COLO829 (cell line): ENCODE measurements at places on chromosomes 1 and 21.

GRCh38 chr1:3598051-3598491 is 13.2 kb downstream of the MEGF6 start:
- no peak for DNase-seq

DNA sequence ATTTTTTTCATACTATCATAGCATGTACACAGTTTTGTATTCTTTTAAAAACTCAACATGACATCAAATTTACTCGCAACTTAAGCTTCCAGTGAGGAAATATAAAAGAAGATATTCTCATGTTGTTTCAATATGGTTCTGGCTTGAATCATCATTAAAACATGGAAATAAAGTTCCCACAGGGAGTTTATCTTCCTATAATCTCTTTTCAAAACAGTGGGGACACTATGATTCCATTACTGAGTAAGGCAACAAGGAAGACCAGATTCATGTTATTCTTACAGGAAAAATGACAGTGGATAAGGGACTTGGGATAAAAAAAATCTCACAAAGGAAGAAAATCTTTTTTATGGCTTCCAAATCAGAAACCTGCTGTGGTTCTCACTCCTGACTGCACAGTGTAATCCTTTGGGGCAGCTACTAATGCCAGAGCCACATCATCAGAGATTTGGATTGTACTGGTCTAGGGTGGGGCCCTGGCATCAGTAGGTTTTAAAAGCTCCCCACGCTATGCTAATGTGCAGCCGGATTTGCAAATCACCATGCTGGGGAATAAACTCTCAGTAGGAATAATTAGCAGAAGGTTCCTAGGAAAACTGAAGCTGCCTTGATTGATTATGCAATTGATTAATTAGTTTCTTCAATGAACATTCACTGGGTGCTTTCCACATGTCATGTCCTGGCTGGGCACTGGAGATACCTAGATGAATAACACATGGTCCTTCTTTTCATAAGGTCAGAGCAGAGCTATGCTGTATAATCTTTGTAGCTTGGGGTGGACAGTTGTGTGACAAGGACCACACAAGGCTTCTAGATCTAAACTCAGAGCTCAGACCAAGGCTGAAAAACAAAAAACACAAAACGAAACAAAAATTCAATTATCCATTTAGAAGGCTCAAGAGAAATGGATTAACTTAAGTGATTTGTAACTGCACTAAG is 71.1 kb upstream of the C8B start:
- DNase-seq: no peak

DNA sequence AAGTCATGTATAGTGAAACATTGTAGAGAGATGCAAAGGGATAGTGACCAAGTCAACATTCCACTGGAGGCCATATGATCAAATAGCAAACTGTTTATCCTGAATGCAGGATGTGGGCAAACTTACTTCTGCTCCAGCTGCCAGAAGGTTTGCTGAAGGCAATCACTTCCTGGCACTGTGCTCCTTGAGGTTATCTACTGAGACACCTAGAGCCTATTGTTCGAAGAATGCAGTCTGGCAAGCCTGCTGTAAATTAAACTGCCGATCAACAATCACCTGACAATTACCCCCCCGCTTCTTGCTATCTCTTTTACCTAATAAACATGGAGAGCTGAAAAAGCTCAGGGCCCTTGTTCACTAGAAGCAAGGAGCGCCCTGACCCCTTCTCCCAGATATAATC is 139.4 kb upstream of the B3GALT2 start:
- DNase-seq: no peak

DNA sequence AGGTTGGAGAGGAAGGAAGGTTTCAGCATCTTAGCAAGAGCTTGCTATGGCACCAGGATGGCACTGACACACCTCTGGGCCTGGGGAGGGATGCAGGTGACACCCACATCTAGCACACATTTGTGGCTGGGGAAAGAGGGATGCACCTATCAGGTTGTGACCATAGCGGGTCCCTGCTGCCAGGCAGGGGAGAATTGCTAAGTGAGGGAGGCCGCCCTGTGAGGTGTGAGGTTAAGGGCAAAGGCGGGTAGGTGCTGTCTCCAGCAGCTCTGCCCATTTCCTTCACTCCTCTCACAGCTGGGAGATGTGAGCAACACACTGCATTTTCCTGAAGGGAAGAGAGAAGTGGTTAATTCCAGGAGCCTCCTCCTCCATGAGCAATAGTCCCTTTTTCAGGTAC is 83.2 kb upstream of the TLR5 start:
- no peak for DNase-seq

- no peak for DNase-seq
Measured at GRCh38 chr1:196546272-196547111, 61.7 kb downstream of the KCNT2 start.

DNA sequence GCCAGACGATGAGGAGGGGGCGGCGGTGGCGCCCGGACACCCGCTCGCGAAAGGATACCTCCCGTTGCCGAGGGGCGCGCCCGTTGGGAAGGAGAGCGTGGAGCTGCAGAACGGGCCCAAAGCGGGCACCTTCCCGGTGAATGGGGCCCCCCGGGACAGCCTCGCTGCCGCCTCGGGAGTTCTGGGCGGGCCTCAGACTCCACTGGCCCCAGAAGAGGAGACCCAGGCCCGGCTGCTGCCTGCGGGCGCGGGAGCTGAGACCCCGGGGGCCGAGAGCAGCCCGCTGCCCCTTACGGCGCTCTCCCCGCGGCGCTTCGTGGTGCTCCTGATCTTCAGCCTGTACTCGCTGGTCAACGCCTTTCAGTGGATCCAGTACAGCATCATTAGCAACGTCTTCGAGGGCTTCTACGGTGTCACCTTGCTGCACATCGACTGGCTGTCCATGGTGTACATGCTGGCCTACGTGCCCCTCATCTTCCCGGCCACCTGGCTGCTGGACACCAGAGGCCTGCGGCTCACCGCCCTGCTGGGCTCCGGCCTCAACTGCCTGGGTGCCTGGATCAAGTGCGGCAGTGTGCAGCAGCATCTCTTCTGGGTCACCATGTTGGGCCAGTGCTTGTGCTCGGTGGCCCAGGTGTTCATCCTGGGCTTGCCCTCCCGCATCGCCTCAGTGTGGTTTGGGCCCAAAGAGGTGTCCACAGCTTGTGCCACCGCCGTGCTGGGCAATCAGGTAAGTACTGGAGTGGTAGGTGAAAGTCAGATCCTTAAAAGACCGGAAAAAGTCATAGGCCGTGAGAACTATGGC is 588 bp downstream of the FLVCR1 start:
- peak; percentile 42 for DNase-seq

GRCh38 chr1:46790446-46791101 is 8.3 kb upstream of the CYP4B1 start:
- DNase-seq: no peak

- DNase-seq: no peak
Measured at GRCh38 chr21:29379517-29380054, 80.9 kb downstream of the BACH1 start.

DNA sequence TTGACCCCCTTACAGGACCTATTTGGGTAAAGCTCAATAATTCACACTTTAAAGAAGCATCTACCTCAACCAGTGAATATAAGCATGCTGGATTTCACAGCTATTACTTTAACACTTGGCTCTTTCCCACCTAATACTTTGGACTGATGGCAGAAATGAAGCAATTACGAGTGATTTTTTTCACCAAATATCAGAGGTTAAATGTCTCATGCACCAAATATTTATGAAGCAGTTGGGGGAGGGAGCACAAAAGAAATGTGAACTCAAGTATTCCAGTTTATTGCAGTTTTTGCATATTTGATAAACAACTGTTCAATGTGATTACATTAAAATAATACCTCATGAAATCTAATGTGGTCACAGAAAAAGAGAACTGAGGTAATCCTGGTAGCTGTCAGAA is 223.6 kb downstream of the LRRC7 start:
- no peak for DNase-seq

GRCh38 chr1:11802616-11802972 is 3.2 kb downstream of the MTHFR start:
- DNase-seq: no peak

- no peak for DNase-seq
Measured at GRCh38 chr1:53104289-53104913, 38.0 kb downstream of the SLC1A7 start.

GRCh38 chr1:228804640-228805413 is 69.5 kb downstream of the RHOU start:
- no peak for DNase-seq

GRCh38 chr1:160465123-160465522 is 57.9 kb downstream of the SLAMF6 start:
- no peak for DNase-seq

DNA sequence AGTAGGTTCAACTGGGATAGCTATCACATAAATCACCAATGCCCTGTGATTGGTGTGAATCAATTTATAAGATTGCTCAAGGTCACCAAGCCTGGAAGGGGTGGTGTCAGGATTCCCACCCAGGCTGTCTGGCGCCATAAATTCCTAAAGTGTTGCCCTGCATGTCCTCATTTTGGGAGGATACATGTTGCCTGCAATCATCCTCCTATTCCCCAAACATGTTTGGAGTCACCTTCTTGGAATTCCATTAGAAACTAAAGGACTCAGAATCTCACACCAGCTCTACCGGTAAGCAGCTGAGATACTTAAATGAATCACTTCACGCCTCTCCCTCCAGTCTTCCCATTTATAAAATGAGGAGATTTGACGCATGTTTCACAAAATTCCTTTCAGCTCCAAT is 54.1 kb upstream of the SLC45A1 start:
- no peak for DNase-seq

DNA sequence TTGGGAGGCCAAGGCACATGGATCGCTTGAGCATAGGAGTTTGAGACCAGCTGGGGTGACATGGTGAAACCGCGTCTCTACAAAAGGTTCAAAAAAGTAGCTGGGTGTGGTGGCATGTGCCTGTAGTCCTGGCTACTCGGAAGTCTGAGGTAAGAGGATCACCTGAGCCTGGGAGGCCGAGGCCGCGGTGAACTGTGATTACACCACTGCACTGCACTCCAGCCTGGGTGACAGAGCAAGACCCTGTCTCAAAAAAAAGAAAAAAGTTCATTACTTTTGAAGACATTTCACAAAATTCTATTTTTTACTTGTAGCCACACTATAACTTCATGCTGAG is 2.1 kb upstream of the DENND2C start:
- DNase-seq: no peak

DNA sequence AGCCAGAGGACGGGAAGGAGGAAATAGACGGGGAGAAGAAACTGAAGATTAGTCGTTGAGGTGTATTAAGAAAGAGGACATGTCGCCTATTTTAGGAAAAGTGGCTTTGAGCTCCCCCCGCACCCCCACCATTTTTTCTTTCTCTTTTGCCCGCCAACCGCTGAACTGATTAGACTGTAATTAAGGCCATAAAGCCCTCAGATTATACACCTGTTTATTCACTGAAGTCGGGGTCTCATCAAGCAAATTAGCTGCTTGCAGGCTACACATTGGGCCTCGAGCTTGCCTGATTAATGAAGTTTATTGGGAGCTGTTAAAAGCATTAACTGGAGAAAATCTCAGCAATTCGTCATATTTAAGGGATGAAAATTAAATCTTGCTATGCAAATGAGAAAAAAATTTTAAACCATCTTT is 119.4 kb upstream of the RRP15 start:
- no peak for DNase-seq

DNA sequence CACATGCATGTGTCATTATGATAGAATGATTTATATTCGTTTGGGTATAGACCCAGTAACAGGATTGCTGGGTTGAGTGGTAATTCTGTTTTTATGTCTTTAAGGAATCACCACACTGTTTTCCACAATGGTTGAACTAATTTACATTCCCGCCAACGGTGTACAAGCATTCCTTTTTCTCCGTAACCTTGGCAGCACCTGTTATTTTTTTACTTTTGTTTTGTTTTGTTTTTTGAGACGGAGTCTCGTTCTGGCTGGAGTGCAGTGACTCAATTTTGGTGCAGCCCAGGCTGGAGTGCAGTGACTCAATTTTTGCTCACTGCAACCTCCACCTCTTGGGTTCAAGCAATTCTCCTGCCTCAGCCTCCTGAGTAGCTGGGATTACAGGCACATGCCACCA is 8.5 kb upstream of the S100B start:
- no peak for DNase-seq

DNA sequence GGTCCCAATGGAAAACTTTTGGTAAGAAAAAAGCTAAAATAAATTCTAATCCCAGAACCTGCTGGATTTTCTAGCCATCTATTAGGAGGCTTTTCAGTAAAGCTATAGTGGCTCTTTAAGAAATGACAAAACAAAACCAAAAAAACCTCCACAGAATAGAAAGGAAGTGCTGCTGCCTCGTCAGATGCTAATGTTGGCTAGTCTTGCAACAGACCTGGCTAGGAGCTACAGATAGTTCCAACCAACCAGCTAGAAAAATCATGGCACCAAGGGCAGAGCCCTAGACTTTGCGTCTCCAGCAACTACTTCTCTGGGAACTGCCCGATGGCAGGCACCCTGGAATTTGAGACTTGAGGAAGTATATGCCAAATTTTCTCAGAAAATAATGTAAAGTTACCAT is 7.6 kb downstream of the CD101 start:
- no peak for DNase-seq

DNA sequence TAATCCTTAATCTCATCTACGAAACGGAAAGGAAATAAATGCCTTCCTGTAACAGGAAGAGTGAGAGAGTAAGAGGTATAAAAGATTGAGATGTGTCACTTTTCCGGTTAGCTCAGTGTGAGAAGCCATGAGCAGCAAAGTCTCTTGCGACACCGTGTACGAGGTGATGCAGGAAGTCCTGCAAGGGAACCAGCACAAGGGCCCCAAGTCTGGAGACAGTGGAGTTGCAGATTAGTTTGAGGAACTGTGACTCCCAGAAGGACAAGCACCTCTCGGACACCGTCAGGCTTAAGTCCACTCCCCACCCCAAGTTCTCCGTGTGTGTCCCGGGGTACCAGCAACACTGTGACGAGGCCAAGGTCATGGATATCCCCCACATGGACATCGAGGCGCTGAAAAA is 592.3 kb upstream of the ADGRL2 start:
- DNase-seq: no peak

DNA sequence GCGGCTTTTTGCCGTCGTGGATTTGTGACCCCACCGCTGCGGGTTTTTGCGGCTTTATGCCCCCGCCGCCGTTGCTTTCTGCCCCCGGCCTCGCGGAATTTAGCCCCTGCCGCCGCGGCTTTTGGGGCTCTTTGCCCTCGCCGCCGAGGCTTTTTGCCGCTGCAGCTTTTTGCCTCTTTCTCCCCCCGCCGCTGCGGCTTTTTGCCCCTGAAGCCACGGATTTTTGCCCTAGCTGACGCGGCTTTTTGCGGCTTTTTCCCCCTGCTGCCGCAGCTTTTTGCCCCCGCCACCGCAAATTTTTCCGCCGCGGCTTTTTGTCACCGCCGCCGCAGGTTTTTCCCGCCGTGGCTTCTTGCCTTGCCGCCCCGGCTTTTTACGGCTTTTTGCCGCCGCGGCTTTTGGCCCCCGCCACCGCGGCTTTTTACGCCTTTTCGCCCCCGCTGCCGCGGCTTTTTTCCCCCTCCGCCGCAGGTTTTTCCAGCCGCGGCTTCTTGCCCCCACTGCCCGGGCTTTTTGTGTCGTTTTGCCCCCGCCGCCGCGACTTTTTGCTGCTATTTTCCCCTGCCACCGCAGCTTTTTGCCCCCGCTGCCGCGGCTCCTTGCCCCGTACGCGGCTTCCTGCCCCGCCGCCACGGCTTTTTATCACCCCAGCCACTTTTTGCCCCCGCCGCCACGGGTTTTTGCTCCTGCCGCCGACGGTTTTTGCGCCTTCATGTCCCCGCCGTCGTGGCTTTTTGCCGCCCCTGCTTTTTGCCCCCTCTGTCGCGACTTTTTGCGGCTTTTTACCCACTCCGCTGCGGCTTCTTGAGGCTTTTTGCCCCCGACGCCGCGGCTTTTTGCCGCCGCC is 3933.6 kb downstream of the SRGAP2C start:
- no peak for DNase-seq
